ENCODE measurements at places on chromosomes 5 and 9.

GRCh38 chr5:123752552-123753179, 240.7 kb downstream of the CSNK1G3 start:
- DNase-seq = peak; percentile 36

GRCh38 chr9:111794835-111795556, at the start of gene SHOC1:
Gene SHOC1, minus strand, starts transcription at chr9:111794937. Its CDS starts 3,519 bp downstream, at chr9:111791418.
- DNase-seq = no peak

- DNase-seq = no peak
Measured at GRCh38 chr9:90544488-90544887, 98.1 kb downstream of the DIRAS2 start.

DNA sequence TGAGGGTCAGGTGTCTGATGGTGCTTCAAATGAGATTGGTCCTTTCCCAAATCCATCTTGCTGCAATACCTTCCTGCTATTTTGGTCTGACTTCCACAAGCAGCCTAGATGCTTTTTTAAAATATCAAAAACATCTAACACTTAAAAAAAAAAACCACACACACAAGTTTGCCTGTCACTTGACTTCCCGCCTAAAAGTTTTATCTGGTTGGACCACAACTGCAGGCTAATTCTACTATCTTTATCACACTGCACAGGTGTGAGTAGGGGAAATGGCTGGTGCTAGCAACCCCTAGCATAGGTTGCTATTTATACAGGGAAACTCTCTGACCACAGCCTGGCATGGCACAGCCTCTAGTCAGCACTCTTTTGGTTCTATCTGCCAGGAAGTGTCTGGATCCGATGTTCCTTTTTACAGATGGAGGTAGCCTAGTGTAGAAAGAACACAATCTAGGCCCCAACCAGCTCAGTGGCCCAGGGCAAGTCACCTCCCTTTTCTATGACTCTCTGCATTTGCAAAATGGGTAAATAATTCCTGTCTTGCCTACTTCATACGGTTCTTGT, at the start of gene HEMGN:
Gene HEMGN, minus strand, starts transcription at position 92 of the 564 bp plus-strand sequence. Its CDS starts 36 bp downstream, at position 56.
- DNase-seq = no peak

DNA sequence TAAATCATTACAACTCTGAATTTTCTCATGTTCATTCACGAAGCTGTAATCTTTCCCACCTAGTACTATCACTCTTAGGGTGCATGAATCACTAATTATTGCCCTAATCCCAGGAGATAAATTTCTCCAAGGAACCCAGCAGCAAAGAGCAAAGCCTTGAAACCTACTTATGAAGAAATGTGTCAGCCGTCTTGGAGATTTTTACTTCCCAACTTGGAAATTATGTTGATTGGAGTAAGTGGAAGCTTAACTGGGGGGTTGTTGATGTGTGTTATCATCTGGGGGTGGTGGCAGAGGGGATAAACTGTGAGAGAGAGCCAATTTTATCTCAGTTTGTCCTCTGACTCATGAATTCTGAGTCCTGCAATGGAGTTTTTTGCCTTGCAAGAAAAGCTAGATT, 440.5 kb upstream of the WWC1 start:
- no peak for DNase-seq

DNA sequence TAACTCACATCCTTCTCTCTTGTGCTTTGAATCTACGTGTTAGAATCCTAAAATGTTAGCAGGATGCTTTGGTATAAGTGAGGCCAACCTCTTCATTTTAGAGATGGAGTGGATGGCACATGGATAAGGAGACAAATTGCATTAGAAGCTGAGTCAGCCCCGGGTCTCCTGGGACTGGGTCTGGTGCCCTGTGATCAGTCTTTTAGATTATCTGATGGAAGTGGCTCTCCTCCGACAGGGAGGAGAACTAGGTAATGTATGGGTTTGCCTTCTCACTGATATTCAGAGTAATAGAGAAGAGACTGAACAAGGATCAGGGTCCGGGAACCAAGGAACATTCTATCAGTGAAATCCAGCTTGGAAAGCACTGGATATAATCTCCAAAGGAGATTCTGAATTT, 74.9 kb upstream of the TNFSF8 start:
- no peak for DNase-seq

- no peak for DNase-seq
Measured at GRCh38 chr9:92496396-92497176, 14.3 kb upstream of the ASPN start.

DNA sequence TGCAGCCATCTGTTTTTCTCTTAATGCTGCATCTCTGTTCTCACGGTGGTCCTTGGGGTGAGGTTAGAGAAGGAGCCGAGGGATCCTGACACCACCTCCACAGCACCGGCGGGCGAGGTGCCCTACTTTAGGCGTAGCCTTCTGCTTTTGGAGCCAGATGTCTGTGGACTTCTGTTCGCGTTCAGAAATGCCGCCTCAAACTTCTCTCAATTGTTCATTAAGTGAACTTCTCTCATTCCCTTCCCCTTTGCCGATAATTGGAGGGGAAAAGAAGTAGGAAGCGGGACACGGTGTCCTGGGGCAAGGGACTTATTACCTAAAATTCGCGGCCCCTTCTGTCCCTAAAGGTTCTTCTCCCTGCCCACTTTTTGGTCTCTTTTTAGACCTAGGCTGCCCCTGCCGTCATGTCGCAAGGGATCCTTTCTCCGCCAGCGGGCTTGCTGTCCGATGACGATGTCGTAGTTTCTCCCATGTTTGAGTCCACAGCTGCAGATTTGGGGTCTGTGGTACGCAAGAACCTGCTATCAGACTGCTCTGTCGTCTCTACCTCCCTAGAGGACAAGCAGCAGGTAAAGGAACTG, 455 bp downstream of the KIF20A start:
- DNase-seq = no peak

GRCh38 chr5:126488443-126489065, 65.3 kb downstream of the GRAMD2B start:
- DNase-seq = no peak

DNA sequence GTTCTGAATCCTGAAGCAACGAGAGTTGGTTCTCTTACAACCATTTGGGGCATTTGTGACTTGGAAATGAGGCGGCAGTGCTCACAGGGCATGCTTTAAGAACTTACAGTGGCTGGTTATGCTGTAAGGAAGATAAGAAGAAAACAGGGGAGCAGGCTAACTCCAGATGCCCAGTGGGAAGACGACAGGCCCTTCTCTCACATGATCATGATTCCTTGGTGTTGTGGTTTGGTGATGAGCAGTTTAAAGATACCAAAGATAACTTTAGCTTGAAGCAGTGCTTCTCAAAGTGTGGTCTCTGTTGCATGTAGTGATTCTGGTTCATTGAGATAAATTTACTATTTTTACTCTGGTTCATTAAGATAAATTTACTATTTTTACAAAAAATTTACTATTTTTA, 2.6 kb upstream of the HABP4 start:
- DNase-seq = no peak

DNA sequence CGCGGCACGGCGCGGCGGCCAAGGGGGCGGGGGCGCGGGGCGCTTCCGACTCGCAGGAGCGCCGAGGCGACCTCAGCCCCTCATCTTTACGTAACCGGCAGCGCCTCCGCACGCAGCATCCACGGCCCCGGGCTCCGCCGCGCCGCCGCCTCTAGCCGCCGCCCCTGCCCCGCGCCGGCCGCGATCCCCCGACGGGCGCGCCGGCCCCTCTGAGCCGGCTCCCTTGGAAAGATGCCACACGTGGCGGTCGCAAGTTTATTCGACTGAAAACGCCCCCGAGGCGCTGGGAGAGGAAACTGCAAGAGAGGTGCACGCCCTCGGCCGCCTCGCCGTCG, 1.0 kb downstream of the KLF9 start:
- peak; percentile 79 for DNase-seq

DNA sequence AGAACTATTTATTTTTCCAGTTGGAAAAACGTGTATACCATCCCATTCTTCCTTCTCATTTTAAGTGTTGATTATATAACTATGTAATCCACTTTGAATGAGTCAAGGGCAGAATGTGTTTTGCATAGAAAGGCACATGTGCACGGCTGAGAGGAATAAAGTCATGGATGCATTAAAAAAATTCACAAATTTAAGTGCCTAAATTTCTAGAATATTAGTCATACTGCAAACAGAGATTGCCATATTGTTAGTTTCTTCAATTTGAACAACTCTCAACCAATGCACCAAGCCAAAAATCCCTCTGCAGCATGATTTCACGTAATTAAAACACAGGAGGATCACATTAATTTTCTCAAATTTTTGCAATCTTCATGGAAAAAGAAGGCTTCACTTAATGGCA, 166.3 kb downstream of the MPDZ start:
- no peak for DNase-seq

DNA sequence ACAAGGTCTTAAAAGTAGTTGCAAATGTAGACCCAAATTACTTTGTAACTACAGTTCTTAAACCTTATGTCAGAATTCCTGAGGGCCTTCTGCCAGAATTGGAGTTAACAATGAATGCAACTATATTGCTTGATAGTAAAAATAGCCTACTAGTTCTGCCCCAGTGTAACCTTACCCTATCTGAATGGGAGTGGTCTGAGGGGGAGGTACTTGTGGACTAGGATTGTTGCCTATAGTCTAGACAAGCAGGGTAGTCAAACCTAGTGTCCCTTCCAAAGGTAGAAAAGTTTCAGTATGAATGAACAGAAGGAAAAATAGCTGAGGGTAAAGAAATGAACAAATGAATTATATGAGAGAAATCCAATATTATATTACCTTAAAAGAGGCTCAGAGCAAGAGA, 242.2 kb downstream of the PJA2 start:
- no peak for DNase-seq

DNA sequence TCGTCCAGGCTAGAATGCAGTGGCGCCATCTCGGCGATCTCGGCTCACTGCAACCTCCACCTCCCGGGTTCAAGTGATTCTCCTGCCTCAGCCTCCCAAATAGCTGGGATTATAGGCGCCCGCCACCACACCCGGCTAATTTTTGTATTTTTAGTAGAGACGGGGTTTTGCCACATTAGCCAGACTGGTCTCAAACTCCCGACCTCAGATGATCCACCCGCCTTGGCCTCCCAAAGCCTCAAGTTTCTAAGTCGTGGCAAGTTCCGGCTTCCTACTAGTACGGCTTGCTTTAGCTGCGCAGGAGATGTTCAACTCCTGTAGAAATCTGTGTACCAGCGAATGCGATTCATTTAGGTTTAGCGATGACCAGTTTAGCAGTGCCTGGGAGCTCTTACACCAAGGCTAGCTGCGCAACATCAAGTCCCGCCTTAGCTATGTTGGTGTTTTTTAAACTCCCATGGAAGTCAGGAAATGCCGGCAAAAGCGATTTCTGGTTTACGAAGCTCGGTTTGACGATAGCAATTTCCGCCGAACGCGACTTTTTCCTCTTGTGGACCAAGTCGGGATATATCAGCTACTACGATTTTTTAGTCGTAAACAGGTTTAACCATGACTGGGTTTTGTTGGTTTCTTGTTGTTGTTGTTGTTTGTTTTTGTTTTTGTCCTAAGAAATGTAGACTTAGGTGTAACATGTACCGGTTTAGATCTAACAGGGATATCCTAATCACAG, 46.4 kb downstream of the ANXA2R start:
- DNase-seq = peak; percentile 48

GRCh38 chr9:74503666-74504065, 6.5 kb downstream of the RORB start:
- DNase-seq = no peak

GRCh38 chr9:87516926-87517290, 19.2 kb downstream of the DAPK1 start:
- no peak for DNase-seq

GRCh38 chr5:143685246-143685815, 126.6 kb upstream of the HMHB1 start:
- no peak for DNase-seq

DNA sequence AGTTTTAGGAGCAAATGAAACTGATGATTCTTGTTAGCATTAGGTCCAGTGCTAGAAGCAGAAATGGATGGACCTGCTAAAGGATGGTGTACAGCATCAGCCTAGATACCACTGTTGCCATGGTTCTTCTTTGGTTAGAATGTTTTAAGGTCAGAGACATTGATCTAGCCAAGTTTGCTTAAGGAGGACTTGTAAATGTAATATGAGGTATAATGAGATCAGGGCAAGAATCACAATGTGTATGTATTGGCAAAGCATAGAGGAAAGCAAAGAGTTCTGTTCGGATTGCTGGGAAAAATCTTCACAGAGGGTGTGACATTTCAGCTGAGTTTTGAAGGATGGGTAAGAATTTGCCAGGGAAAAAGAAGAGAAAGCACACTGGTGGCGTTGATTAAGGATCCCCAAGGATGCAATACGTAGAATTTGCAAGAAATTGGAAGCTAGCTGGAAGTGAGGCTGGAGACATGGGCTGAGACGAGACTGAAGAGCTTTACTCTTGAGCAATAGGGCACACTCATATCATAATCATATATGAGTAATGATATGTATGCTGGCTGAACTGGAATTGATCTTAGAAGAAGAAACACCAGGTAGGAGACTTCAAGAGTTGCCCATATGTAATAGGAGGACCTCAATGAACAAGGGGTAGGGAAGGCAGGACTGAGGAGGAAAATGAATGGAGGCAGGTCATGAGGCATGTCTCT, 102.0 kb downstream of the ZNF462 start:
- no peak for DNase-seq

DNA sequence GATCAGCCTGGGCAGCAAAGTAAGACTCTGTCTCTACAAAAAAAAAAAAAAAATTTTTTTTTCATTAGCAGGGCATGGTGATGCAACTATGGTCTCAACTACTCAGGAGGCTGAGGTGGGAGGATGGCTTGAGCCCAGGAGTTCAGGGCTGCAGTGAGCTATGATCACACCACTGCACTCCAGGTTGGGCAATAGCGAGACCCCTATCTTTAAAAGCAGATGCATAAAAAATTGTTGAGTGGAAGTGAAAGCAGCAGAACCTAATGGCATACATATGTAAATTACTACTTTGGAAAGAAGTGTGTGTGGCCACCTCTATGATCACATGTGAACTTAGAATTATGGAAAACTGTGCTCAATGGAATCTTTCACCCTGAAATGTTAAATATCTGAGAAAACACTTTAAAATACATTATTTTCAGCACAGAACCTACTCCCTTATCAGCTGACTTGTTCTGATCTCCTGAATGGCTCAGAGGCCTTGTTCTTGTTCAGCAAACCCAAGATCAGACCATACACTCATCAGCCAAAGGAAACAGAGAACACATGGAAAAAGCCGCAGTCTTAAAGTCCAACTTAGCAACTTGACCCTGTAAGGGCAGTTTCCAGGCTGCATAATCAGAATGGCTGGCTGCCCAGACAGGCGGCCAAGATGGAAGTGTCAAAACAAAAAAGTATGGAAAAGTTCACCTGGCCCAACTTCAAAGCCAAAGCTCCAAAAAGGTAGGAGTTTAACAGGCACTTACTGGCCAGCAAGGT, 56.5 kb downstream of the SIL1 start:
- peak; percentile 71 for DNase-seq

- no peak for DNase-seq
Measured at GRCh38 chr5:66741394-66741793, 145.2 kb downstream of the MAST4 start.

DNA sequence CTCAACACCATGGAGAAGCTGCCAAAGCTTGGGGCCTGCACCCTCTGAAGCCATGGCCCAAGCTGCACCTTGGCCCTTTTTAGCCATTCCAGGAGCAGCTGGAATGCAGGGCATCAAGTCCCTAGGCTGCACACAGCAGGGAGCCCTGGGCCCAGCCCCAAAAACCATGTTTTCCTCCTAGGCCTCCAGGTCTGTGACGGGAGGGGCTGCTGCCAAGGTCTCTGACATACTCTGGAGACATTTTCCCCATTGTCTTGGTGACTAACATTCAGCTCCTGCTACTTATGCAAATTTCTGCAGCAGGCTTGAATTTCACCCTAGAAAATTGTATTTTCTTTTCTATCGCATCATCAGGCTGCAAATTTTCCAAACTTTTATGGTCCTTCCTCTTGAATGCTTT, 64.6 kb downstream of the ELOVL7 start:
- DNase-seq = no peak

All from right hindlimb (tissue), 1 donor.